ENCODE measurements at places on chromosomes 16 and 17.

- DNase-seq = no peak
Observed at GRCh38 chr16:17802571-17802970, 331.8 kb upstream of the XYLT1 start.

GRCh38 chr17:41559548-41559947 lies 12.3 kb downstream of the KRT9 start:
- no peak for DNase-seq

GRCh38 chr16:53998024-53998810 lies 288.4 kb downstream of the IRX3 start:
- DNase-seq = no peak

GRCh38 chr16:31471875-31472708 lies at the start of gene TGFB1I1:
Gene TGFB1I1, plus strand, starts transcription at chr16:31472152. Its CDS starts 37 bp downstream, at chr16:31472189.
- no peak for DNase-seq
